ENCODE measurements at places on chromosomes 7 and 10.

DNA sequence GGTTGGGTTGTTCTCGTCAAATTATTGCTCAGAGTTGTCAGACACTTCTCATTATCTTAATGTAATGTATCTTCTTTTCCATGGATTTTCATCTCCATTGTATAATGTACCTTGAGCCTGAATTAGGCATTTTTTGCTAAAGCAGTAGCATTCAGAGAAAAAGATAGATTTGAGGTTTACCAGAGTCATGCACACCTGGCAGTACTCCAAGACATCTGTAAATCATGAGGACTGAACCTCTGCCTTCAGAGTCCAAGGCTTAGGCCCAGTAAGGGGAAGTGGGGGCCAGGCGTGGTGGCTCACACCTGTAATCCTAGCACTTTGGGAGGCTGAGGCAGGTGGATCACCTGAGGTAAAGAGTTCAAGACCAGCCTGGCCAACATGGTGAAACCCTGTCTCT, 624.3 kb upstream of the MBL2 start:
- no peak for DNase-seq

- no peak for DNase-seq
Observed at GRCh38 chr7:95411036-95411435, 14.9 kb upstream of the PON3 start.

DNA sequence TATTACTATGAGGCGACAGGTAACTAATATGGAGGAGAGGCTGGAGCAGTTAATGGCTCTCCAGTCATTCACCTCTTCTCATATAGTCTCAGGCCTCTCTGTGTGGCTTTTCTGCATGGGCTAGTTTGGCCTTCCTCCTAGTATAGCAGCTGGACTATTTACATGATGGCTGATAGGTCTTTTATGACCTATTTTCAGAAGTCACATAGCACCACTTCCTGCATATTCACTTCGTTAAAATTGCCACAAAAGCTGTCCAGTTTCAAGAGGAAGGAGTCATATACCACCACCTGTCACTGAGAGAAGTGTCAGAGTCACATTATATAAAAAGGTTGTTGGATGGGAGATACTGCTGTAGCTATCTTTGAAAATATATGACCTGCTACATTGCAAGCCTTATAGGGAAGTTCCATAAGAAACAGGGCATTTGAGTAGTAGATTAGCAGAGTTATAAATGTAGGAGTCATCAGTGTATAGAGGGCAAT, 8.0 kb upstream of the DMTF1 start:
- no peak for DNase-seq

DNA sequence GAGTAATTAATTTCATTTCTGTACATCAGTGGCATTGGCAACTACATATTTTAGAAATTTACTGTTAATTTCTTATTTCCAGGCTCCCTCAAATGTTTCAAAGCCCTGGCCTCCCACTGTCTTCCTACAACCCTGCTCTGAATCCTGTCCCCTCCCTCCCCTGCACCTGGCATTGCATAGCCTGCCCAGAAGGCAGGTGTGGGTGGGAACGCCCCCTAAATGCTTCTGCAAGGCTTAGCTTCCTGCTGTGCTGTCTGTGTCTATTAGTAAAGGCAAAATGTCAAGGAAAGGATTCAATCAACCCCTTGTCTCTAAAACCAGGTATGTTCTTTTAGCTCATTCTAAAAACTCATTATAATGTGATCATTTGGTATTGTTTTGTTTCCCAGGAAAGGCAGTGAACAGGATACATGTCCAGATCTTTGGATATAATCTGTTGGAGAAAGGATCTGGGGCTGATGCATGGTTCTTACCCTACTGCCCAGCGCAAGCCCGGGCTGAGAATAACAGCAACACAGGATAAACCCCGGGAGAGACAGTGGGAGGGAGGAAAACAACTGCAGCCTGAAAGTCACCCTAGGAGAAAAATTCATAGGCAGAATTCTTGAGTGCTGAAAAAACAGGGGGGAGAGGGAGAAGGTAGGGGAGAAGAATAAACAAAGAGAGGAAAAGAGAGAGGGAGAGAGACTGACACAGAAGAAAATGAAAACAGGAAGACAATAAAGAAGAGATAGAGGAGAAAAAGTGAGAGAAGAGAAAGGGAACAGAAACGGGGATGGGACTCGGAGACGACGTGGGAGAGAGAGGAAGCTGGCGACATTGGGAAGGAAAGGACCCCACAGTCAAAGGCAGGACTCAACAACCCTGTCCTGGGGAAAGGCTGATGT, 589 bp downstream of the ZNF488 start:
- DNase-seq, result peak; percentile 27

DNA sequence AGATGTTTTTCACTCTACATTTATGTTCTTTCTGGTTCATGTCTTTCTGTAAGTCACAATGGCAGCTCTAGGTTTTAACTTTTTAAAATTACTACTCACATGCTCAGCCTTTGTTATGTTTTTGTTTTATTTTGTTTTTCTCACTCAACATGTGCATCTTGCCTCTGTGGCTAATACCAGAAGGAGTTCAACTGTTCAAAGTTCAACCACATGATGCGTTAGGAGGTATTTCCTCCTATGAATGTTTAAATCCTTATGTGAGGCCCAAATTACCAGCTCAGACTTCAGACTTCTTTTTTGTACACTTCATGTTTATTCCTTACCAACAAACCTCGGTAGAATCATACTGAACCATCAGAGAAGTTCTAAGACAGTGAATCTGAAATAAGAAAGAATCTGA, 151.6 kb downstream of the MALRD1 start:
- no peak for DNase-seq

GRCh38 chr10:126397640-126398382, 9.5 kb upstream of the ADAM12 start:
- DNase-seq, result no peak

DNA sequence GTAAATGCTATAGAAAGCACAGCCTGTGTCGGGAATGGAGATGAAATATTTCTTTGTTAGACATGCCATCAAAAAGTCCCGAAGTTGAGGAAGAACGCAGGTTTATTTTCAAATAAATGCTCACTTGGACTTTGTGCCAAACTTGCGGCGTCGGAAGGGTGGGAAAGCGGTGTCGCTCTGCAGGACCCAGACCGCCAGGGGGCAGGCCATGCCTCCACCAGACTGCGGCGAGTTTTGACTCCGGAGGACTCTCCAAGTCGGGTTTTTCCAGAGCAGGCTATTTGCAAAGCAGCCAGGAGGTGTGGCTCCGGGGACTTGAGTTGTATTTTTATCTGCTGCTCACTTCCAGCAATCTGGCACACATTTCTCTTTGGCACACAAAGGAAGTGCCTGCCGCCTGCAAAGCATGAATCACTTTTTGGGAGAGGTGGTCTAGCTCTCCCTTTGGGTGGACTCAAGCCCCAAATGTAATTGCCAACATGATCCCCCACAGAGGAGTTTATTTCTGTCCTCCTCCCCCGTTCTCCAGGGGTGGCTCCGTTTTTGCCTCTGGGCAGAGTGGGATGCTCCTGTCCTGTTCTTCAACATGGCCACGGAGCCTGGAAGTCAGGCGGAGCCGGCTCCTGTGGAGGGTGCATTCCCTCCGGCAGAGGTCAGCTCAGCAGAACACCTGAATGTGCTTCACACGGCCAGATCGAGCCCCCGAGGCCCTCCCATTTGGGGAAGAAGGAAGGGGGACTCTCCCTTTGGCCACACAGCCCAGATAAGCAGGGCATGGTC, 82.3 kb upstream of the GPR26 start:
- DNase-seq, result peak; percentile 92

- DNase-seq, result no peak
Observed at GRCh38 chr7:147249956-147250355, 1133.4 kb downstream of the CNTNAP2 start.

All from tongue (tissue), 3 donors.